ENCODE measurements at places on chromosomes 1 and 21. TPM values are rescaled to one million over a fixed set of nuclear protein-coding genes. Genes with fewer than 3 reads are reported as not detected.

Gene RHCE
- not detected for total RNA-seq

Gene CENPL
- total RNA-seq, result 30.4 TPM

Gene PIGM
- 5.3 TPM for total RNA-seq

Gene TNFSF4
- 0.82 TPM for total RNA-seq

DNA sequence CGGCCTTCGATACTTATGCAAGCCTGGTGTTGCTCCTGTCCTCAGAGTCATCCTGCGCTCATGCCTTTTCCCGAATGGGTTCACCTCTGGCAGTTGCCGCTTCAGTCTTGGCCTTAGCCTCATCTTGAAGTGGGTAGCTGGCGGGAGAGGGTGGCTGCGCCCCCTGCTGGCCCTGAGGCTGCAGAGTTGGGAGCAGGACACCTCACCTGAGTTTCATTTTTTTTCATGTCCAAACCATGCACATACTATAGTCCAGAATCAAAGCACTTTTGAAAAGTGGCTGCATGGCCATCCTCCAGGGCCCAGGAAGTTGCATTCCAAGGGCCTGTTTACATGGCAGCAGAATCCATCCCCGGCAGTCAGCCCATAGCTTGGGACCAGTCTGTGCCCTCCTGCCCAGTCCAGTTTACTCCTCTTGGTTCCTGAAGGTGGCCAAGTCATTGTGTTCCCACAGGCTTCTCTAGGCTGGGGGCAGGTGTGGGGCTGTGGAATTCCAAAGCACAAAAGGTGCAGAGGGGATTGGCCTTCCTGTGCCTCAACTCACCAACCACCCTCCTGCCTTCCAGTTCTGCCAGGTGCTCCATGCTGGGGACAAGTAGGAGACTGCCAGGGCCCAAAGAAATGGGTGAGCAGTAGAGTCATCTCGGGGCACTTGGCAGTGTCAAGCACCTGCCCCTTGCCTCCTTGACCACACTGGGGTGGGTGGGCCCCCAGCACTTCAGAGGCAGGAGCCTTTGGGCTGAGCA lies 44.0 kb downstream of the YARS1 start:
- peak; percentile 72 for DNase-seq

GRCh38 chr1:27686223-27686990 lies 14.4 kb upstream of the IFI6 start:
- DNase-seq, result no peak

DNA sequence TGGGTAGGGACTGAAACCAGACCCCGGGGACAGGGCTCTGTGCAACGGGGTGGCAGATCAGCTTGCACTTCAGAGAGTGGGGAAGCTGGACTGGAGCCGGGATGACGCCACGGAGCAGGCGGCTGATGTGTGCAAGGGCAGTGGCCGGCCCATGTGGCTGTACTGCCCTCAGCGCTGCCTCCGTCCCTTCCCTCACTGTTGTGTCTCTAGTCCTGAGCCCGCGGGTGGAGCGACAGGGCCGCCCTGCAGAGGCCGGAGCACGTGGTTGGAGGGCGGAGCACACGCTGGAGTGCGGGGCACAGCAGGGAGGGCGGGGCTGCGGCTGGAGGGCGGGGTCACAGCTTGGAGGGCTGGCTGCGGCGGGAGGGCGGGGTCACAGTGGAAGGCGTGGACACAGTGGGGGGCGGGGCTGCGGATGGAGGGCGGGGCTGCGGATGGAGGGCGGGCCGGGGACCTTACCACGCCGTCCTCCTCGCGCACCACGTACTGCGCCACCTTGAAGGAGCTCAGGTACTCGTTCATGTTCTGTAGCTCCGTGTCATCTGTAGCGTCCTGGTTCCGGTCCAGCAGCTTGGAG lies 52.4 kb downstream of the CHD5 start:
- peak; percentile 50 for DNase-seq

Data from activated naive CD4-positive, alpha-beta T cell treated with anti-CD3 and anti-CD28 coated beads, Interleukin-2, amount 50 U/mL, for 72 hours (primary cell).